Stimulated activated CD4-positive, alpha-beta T cell treated with anti-CD3 and anti-CD28 coated beads, Interleukin-4, amount 100 ng/mL, for 4 hours (primary cell): ENCODE measurements at places on chromosomes 4 and X.

- no peak for DNase-seq
Observed at GRCh38 chrX:37958525-37959211, 47.7 kb upstream of the SYTL5 start.

DNA sequence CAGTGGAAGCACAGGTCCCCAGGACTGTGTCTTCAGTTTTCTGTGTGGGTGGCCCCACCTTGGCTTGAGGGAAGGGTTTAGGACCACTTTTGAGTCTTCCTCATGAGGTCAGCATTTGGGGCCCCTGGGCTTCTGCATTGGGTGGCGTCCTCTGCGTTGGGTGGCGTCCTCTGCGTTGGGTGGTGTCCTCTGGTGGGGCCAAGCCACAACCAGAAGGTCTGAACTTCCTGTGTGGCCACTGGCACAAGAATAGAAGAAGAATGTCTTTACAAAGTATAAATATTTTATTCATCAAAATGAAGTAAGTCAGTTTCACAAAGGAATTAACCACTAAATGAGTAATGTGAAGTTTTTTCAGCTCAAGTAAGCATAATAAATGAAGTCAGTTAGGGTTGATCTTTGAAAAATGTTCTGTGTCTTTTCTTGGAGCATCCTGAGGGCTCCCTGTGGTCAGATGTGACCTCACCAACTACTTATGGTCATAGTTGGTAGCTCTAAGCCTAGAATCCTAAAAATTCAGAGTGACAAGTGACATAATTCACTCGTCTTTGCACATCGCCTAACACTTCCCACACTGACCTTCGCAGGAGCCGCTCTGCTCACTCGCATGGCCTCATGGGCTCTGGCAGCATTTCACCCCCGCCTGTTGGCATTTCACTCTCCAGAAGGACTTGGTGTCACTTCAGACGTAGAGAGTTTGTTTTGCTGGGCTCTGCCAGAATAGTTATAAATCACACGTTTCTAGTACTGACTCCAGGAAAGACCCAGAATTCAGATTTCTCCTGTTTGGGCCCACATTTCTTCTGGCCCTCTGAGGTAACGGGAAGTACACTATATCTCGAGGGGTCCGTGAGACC is 39.0 kb upstream of the HGFAC start:
- DNase-seq = no peak

DNA sequence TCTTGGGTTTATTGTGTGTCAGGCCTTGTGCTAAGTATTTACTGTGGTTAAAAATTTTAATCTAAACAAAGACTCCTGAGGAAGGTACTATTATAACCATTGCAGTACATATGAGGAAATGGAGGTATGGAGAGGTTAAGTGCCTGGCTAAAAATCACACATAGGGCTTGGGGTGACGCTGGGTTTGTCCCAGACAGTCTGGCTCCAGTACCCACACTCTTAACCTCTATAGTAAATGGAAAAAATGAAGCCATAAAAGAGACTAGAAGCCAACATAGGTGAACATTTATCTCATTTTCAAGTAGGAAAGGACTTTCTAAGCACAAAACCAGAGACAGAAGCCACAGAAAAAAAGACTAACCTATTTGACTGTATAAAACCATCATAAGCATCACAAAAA is 1.9 kb downstream of the FOXP3 start:
- DNase-seq = no peak

DNA sequence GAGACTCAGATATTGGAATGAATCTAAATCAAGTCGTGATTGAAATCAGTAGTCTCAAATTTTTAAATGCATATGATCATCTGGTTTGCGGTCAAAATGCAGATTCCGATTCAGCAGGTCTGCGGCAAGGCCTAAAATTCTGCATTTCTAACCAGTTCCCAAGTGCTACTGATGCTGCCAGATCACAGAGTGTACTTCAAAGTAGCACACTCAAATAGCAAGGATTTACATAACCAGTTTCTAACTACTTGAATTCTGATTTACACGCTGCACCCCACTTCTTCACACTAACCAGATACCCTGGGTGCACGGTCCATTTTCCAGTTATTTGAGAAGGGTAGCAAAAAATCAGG is 752 bp downstream of the MBTPS2 start:
- no peak for DNase-seq

- DNase-seq = no peak
Observed at GRCh38 chr4:8121292-8122015, 37.2 kb downstream of the ABLIM2 start.

DNA sequence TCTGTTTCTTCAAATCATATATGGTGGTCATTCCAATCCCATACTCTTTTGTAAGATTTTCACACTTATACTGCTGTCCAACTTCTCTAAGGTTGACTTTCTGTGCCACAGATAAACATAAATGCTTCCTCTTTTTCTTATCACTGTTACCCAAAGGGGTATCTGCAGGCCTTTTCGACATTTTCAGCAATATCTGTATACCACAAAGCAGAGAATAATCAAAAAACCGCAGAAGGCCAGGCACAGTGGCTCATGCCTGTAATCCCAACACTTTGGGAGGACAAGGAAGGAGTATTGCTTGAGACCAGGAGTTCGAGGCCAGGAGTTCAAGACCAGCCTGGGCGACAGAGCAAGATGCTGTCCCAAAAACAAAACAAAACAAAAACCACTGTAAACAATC is 3.1 kb upstream of the RFC1 start:
- no peak for DNase-seq

DNA sequence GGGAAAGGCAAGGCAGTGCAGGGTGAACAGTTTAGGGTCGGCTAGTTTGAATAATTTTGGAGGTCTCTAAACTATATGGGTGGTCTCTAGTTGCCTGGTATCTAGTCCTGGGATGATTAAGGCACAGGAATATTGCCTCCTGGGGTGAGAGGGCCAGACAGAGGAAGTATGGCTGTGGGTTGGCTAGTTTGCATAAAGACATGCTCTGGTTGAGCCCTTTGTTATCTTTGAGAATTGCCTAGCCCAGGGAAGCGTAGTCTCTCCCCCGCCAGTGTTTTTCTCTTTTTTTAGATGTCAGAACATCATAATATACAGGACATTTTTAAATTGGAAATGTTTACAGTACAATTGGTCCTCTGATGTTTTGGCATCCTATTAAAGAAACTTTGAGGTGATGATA is 163.5 kb downstream of the PWWP3B start:
- no peak for DNase-seq

DNA sequence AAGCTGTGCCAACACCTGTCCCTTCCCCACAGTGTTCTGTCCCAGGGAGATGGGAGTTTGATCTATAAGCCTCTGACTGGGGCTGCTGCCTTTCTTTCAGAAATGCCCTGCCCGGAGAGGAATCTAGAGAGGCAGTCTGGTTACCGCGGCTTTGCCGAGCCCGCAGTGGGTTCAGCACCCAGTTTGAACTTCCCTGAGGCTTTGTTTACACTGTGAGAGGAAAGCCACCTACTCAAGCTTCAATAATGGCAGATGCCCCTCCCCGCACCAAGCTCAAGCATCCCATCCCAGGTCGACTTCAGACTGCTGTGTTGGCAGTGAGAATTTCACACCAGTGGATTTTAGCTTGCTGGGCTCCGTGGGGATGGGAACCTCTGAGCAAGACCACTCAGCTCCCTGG is 33.3 kb upstream of the ARSJ start:
- DNase-seq = no peak

GRCh38 chrX:1124531-1124930 is 87.9 kb downstream of the CRLF2 start:
- DNase-seq = no peak

- DNase-seq = no peak
Observed at GRCh38 chr4:32684160-32684559, 1964.0 kb downstream of the PCDH7 start.

GRCh38 chr4:184012937-184013336 is 107.8 kb downstream of the STOX2 start:
- DNase-seq = no peak

GRCh38 chrX:47197526-47197925 is 3.9 kb downstream of the UBA1 start:
- DNase-seq = no peak

DNA sequence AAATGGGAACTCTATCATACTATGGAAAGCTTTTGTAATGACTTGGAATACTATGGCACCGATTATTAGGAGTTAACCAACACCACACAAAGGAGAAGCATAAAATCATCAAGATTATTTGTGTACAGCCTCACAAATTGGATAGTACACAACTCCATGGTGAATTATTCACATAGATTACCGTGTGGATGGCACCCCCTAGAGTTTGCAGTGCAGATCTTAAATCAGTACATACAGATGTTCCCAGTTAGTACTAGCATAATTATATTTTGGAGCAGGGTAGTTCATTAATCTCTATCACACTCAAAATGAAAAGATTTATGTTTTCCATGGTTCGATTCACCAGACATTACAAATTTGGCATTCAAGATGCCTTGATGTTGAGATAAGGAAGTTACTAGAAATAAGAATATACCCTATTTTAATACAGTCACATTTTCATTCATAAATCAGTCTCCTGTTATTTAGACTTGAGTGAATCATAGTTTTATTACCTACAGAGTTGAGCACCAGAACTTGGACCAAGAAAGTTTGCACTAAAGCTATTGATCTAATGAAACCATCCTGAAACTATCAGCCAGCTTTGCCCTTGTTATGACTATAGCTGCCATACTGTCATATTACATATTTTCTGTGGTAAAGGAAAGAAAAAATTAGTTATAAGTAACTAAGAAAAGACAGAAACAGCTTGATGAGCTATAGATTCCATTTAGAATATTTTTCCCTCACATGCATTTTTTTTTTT is 531.8 kb downstream of the GLUD2 start:
- no peak for DNase-seq

- DNase-seq = no peak
Observed at GRCh38 chr4:79958466-79959264, 114.4 kb downstream of the ANTXR2 start.

DNA sequence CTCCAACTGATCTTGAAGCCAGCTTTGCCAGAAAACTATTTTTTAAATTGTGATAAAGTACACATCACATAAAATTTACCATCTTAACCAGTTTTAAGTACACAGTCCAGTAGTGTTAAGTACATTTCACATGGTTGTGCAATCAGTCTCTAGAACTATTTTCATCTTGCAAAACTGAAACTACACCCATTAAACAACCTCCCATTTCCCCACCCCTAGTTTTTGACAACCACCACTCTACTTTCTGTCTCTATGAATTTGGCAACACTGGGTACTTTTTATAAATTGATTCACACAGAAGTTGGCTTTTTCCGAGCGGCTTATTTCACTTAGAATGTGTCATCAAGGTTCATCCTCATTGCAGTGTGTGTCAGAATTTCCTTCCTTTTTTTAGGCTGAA is 31.0 kb downstream of the TRPC5 start:
- DNase-seq = no peak

DNA sequence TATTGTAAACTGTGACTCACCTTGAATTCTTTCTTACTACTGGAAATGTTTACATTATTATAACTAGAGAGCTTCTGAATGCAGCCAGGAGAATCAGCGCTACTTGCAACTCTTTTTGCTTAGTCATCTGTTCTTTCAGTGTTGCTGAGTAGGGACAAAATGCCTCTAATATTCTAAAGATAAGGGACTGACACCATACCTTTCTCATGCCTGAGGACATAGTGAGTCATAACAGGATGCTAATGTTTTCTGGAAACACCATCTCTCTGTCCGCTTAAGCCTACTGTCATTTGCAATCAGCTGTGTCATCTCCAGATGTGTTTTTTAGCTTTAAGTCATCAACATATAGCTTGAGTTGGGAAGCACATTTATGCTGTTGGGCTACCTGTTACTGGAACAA is 108.3 kb downstream of the QRFPR start:
- DNase-seq = no peak

DNA sequence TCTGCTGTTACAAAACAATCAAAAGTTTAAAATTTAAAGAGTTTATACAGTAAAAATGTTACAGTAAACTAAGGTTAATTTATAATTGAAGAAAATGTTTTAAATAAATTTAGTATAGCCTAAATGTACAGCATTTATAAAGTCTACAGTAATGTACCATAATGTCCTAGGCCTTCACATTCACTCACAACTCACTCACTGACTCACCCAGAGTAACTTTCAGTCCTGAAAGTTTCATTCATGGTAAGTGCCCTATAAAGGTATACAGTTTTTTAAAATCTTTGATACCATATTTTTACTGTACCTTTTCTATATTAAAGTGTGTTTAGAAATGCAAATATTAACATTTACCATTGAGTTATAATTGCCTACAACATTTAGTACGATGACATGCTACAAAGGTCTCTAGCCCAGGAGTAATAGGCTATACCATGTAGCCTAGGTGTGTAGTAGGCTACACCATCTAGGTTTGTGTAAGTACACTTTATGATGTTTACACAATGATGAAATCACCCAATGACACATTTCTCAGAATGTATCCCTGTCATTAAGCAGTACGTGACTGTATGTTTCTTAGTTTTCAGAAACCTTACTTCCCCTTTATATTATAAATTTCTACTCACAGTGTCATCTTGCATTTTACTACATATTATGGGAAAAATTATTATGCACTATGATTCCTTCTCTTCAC is 320.8 kb downstream of the ADAM29 start:
- no peak for DNase-seq

DNA sequence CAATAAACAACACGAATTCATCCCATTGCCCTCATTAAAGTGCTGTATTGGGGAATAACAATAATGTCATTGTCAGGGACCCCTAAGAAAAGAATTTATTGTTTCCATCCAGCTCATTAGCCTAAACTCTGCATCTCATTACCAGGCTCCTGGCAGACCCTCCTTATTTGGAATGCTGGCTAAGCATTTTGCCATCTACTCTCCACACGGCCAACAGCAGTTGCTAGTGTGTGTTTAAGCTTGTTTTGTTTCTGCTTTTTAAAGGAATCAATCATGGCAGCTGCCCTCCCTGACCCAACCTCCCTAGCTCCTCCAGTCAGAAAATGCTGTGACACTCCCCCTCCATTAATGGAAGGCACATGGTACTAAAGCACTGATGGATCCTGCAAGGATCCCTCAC is 43.5 kb downstream of the GATB start:
- no peak for DNase-seq

DNA sequence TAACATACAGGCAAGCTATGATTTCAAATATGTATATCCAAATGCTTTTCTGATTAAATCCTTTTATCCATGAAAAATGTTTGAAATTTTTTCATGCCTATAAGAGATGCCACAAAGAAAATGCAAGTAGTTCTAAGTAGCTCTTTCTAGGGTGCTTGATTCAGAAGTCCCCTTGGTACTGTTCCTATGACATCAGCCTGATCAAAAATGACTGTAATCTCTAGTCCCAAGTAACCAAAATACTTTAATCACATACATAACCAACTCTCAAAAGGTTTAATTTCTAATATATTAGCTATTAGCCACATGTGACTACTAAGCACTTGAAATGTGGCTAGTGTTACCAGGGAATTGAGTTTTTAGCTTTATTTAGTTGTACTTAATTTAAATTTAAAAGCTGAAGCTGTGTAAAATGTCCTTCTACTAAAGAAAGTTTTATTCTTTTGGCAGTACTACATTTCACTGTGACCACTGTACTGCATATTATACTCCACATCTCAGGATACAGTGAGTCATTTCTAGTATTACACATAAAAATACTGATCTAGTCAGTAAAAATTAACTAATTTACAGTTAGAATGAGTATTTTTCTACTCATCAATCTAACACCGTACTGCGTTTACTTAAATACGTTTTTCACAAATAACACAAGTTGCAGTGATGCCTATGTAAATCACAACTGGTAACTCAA is 33.9 kb downstream of the FBXW7 start:
- DNase-seq = no peak
